ENCODE measurements at places on chromosomes 5 and 9.

- DNase-seq, result no peak
Observed at GRCh38 chr9:131402738-131403492, 9.0 kb downstream of the PRRC2B start.

DNA sequence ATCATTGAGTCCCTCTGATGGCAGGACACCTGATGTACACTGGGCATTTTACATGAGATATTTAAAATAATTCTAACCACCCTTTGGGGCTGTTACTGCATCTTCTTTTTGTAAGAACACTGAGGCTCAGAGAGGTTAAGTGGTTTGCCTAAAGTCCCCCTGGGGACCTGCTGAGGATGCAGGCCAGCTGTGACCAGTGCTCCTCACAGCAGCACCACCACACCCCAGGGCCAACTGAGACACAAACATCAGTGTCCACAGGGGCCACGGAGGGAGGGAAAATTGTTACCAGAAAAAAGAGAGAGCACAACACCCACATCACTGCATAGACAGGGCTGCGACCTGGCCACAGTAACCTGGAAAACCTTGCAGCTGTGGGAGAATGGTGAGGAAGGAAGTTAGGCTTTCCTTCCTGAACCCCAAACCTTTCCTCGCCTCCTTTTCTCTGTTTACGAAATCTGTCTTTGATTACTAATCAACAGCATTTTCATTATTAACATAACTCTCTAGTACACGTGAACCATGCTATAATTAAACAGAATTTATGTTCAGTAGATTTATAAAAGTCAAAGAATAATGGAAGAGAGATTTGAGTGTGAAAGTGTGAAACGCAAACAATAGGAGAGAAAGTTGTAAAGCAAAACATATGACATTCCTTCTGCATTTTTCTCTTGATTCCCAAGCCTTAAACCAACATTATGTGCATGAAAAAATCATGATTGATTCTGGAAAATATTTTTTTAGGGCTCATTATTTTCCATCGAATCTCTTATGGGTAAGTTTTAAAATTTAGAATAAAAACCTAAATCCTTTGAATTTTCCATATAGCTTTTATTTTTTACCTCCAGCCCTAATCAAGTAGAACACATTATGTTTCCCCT lies 228.1 kb upstream of the DAPK1 start:
- DNase-seq, result no peak

GRCh38 chr5:154205441-154206117 lies 15.0 kb downstream of the GALNT10 start:
- no peak for DNase-seq

- no peak for DNase-seq
Observed at GRCh38 chr5:61465066-61465465, 133.0 kb downstream of the ZSWIM6 start.

DNA sequence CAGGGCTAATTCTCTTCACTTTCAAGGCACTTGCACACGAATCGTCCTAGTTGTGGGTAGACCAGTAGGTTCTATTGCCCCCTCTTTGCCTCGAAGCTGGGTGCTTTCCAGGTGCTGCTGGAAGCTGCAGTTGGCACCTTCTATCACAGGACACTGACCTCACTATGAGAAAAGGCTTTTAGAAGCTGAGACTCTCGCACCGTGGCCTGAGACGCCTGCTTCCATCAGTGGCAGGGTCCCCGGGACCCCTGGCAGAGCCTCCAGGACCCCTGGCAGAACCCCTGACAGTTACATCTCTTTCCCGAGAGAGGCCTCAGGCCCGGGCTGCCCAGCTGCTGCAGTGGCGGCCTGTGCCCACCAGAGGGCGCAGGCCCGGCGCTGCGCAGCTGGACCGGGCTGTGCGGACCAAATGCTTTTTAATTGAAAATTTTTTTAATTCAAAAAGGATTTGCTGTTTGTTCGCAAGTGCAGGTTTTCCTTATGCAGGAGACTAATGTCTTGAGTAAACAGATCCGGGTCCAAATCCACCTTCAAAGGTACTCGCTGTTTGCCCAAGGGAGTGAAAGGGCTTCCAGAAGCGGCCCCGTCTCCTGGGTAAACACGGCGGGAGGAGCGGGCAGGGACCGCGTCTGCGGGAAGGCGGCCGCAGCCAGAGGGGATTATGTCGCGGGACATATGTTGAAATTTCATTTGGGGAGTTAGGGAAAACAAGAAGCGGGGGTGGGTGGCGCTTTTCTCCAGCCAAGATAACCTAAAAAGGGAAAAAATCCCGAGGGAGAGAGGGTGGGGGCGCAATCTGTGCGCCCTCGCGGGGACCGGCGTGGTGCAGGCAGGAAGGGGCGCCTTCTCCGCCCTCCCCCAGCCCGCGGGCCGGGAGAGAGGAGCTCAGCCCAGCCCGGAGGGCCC lies 114.5 kb upstream of the LMX1B start:
- DNase-seq, result no peak

DNA sequence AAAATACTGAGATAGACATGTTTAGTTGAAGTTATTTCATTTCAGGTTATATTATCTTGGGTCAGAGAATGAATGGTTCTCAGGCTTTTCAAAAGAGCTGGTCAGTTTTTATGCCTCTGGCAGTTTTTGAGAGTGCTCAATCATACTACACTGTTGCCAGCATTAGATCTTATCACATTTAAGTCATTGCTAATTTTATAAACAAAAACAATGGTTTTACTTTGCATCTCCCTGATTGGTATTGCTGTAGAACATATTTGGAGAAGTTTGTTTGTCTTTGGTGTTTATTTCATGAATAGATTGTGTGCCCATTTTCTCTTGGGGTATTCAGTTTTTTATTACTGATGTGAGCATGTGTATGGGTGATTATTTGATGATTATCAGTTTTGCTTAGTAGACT lies 1.5 kb downstream of the CATSPER3 start:
- no peak for DNase-seq

GRCh38 chr9:257957-258356 lies 43.3 kb downstream of the DOCK8 start:
- DNase-seq, result no peak

Measured in stimulated activated CD8-positive, alpha-beta memory T cell treated with anti-CD3 and anti-CD28 coated beads, Interleukin-2, amount 100 ng/mL, for 48 hours (primary cell).